Eye (tissue), 1 donor: ENCODE measurements at places on chromosomes 2 and 18.
A peak's percentile ranks its signal among the peaks of the same experiment; 100 is the strongest.

GRCh38 chr2:74507145-74507925 lies at the start of gene PCGF1:
Gene PCGF1, minus strand, starts transcription at chr2:74507695. Its CDS starts 27 bp downstream, at chr2:74507668.
- peak; percentile 100 for DNase-seq

GRCh38 chr2:128306081-128306930 lies 12.4 kb downstream of the HS6ST1 start:
- DNase-seq: peak; percentile 62

DNA sequence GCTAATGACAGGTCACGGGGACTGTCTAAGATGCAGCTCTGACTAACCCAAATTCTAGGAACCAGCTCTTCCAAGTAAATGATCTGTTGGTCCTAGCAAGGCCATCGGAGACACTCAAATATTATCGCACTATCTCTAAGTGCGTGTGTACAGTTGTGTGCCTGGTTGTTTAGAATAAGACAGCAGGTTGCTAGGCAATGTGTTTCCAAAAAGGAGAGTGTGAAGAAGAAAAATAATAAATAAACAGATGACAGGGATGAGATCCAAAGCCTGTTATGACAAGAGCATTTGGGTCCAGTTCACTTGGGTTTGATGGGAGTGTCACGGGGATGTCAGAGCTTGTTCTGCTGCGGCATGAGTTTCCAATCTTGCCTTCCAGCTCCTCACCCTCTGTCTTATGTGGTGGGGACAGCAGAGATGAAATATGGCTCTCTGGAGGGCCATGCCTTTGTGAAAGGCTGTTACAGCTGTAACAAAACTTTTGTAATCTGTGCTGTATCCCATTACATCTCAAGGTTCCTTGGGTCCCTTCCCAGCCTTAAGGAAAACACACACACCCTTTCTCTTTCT lies 127.5 kb upstream of the TNP1 start:
- DNase-seq: peak; percentile 28

- peak; percentile 20 for DNase-seq
Observed at GRCh38 chr2:21650569-21650968, 526.8 kb downstream of the TDRD15 start.

DNA sequence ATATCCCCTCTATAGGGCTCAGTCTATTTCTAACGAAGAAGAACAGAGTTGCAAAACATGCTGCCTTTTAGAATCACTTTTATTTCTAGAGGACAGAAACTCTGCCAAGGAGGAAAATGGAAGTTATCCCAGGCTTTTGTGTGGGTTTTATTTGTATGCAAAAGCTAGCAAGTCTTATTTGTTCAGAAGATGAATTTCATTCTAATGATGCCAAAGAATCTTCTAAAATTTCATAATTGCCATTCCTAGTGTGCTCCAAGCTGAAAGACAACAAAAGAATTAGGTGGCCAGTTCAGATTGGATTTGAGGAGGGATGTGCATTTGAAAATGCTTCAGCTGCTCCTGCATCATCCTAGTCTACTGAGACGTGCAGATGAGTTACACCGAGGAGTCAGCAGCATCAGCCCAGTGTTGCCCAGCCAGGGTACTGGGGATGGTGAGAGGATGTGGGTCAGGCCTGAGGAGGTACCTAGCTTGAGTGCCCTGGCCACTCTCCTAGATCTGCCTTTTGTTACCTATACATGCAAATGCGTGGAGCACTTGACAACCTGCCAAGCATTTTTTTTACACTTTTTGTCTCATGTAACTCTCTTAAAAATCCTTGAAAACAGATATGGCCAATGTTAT lies 80.1 kb downstream of the KCNS3 start:
- DNase-seq: no peak

DNA sequence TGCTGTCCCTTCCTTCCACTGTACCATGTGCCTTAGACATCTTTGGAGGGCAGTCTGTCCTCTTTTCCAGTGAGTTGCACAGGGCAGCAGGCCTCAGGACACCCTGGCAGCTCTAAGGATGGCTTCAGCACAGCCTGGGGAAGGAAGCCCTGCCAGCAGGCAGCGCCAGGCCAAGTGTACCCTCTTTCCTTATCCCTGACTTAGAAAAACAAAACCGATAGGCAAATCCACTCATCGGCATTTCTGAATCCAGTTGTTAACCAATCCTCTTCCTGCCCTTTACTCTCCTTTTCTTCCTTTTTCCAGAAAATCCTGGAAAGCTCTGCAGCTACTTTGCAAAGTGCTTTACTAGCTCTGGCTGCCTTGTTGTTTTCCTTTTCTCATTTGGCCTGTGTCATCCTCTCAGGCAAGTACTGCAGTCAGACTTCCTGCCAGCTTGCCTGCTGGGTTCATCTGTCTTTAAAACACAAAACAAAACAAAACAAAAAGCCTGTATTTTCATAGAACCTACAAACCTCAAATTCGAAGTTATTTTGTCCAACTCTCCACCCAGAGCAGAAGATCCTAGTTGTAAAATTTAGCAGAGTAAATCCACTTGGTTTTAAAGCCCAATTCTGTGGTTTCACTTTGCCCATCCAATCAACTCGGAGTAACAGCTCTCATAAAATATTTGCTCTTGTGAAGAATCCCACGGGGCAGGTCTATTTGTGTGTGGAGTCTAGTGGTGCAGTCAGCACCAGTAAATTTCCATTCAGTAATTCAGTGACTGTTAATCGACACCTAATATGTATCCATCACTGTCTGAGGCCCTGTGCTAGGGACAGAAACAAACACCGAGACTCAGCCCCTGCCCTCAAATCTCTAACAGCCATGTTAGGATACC lies 45.2 kb downstream of the PCBP1 start:
- DNase-seq: peak; percentile 73

DNA sequence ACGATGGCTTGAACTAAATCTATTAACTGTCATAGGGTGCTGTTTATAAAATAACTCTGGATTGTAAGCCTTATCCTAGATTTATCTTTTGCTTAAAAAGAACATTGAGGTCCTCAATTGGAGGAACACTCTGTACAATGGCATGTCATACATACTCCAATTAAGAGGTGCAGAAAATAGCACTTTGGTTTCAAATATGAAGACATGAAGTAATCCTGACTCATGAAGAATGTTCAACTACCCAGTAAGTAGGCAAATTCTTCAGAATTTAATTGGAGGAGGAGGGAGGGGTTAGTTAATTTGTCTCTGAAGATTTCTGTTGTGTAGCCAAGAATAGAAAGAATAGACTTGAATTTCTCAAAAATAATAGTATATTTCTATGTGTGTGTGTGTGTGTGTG lies 36.1 kb downstream of the DCC start:
- DNase-seq: no peak

- DNase-seq: no peak
Observed at GRCh38 chr2:240131941-240132650, 4.0 kb downstream of the COPS9 start.

DNA sequence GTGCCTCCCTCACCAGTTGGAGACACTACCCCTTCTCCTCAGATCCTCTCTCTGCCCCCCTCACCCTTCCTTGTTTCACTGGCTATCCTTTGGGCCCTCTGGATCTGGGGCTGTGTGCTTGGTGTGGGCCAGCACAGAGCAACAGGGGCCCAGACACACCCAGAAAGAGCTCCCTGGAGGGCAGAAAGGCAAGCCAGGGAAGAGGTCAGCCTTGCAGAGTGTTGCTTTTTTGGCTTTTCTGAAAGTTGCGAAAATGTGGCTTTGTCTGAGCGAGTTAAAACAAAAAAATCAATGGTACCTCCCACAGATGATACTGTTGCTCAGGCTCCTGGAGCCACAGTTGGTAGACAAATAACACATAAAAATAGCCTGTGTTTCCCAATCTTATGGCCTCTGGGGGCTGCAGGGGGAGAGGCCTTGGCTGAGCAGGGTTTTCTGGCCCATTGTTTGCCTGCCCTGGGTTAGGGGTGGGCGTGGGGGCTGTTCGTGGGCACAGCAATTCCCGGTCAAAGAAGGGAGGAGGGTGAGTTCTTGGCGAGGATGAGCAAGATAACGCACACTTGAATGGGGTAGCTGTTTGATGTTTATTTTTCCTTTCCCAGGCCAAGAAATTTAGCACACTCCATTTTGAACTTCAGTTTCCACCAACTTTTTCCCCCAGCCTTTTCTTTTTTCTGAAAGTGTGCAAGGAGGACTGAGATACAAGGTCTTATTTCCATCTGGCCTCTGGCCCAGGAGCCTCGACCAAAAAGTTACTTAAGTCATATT lies 167.0 kb upstream of the HAAO start:
- DNase-seq: peak; percentile 56

DNA sequence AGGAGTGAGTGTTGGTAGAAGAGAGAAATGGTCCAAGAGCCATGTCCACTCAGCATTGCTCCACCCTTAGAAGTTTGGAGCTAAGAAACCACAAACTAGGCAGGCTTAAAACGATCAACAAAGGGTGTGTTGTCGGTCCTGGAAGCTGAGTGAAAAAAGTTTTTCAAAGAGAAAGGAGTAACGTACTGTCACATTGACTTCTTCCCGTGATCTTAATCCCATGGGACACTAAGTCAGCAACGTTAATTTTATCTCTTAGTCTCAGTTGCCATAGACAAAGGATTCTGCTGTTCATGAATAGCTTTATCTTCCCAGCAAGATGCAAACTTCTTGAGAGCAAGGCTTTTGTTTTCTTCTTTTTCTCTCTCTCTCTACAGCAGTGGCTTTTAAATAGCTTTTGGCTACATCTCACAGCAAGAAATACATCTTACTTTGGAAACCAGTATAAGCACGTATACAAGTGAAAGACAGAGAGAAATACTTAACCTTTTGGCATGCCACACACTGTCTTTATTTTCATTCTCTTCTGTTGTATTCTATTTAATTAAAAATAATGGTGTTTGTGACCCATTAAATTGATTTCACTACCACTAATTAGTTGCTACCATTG lies 377.4 kb downstream of the TGIF1 start:
- DNase-seq: peak; percentile 15

DNA sequence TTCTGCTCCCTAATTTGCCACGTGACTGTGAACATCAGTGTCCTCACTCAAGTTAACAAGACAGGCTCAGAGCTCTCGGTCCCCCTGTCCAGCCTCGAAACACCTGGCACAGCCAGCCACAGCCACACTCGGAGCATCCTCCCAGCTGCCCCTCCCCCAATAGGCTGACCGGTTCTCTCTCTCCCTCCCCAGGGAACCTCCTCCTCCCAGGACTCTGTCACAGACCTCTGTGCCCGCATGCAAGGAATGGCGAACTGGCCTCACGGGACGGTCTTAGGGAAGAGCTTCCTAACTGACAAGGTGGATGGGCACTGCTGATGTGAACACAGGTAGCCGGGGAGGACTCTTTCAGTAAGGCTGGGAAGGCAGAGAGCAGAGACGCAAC lies 18.8 kb downstream of the CYP26B1 start:
- DNase-seq: no peak

DNA sequence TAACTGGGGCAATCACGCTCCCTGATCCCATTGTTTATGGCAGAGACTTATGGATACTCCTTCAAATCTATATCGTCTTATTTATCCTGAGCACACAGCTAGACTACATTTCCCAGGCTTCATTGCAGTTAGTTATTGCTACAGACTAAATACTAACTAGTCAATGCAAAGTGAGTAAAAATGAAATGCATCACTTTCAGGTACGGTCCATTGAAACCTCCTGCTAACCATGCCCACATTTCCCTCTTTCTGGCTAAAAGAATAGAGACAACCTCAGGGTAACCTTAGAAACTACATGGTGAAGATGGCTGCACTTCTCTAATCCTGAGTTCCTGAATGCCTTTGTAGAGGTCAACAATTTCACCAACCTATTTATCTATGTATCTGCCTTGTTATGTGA lies 437.4 kb downstream of the EPHA4 start:
- no peak for DNase-seq

DNA sequence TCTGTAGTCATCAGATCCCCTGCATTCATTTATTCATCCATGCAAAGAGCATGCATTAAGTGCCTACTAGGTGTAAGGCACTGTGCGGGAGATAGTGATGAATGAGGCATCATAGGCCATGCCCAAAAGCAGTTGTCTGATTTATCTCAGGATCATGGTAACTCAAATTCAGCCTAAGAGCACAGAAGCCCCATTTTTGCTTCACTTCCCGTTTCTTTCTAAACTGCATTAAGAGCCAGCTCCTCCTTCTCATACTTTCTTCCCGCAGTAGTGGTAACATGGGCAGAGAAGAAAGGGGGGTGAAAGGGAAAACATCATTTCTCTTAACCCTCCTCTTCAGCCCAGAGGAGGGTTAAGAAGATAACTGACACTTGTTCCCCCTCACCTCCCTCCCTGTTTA lies 2.9 kb downstream of the GPR45 start:
- no peak for DNase-seq

DNA sequence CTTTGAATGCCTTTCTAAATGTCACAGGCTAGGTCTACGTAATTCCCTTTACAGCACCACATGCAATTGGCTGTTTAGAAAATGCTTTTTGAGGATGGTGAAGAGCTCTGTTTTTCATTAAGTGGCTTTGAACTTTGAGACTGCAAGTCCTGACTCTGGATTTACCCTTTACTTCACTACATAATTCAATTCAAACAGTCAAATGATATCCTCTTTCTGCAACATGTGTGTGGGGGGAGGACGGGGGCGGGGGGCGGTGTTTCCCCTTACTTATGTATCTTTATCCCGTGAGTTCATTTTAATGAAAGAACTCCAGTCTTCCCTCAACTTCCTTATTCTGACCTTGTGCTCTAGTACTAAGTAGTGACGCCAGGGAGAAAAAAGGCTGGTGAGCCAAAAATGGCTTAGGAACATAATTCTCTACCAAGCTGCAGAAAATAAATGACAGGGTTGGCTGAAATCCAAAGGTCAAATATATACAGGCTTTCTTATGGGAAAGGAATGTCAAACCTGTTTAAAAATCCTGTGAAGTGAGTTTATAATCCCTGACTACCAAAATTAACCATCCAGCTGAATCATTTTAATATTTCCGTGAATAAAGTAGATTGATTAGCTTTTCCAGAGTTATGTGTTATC lies 119.6 kb downstream of the SLC8A1 start:
- peak; percentile 74 for DNase-seq

DNA sequence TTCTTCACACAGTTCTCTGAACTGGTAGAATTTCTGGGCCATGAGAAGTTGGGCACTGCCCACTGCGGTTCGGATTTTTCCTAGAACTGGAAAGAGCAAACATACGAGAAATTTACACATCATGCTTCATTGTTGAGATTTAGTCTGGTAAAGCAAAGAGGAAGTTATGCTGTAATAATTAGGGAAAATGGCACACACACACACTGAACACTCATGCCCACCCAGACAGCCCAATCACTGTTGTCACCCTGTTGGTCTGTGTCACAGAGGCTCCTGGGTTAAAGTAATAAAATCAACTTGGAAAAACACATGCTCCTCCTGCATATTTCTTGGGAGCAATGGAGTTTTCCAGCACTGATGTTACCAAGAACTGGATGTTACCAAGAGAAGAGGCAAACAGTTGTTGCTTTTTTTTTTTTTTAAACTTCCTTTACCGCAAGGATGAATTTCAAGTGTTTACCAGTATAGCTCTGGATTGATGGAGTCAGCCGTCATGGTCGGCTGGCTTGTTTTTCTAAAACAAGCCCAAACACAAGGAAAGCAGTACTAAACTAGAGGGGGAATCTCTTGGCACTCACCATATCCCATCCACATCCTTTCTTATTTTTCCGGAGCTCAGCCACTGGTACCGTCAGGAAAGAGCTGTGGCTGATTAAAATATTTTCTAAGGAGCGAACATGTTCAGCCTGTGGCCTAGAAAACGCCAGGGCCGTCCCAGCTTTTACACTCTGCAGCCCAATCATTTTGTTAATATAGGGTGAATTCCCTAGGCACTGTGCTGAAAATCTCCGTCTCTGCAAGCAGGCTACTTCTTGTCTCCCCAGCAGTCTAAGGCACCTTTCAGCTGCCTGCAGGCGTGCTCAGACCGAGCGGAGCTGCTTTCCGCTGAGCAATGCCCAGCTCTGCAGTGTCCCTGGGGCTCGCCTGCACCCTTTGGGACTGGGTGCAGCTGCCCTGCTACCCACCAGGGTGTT lies 58.9 kb downstream of the TGIF1 start:
- DNase-seq: peak; percentile 53

GRCh38 chr2:18930971-18931370 lies 341.6 kb upstream of the NT5C1B start:
- DNase-seq: no peak
